ENCODE measurements at places on chromosomes 12 and 14.

DNA sequence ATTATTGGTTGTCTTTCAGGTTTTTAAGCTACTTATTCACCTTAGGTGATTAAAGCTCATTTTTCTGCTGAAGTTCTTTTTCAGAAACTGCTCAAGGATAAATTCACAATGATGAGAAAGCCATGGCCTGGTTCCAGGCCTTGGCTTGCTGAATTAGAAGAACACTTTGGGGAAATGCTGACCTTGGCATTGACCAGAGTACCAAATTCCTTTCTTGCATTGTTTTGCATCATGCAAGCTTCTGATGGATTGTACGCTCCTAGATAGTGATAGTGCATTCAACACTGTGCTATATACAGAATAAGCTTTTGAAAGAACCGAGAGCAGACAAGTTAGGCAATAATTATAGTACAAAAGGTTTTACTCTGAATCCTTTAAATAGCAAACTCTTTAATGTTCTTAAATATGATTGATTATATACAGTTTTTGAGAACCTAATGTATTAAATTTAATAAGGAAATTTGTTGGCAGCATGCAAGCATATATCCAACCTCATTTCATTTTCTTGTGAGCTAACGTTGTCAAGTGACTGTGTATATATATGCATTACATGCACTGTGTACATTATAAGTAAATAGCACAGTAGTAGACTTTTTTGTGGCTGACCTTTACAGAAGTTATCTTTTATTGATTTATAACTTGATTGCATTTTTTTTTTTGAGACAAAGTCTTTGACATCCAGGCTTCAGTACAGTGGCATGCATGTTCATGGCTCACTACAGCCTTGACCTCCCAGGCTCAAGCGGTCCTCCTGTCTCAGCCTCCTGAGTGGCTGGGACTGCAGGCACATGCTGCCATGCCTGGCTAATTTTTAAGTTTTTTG lies 99.2 kb downstream of the DIP2B start:
- no peak for DNase-seq

DNA sequence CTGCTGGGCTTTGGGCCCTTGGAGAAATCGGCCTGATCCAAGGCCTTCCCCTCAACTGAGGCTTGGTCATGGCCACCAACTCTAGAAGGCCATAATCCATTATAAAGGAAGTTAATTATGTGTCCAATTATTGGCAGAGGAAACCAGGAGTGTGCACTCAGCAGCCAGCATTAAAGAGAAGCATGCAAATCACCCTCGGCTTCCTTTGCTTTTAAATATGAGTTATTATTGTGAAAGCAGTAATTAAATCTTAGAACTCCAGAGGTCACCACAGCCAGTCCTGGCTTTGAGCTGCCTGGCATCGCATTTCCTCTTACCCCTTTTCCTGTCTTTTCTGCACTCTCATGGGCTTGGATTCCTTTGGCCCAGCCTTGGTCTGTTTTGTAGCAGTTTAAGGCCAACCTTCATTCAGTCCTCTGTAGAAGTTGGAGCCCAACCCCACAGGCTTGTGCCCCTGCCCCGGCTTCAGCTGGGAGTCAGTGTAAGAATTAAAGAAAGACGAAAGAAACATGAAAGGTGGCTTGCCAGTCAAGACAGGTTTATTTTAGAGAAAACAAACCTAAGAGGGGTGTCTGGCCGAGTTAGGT lies 14.7 kb upstream of the KRT86 start:
- no peak for DNase-seq

DNA sequence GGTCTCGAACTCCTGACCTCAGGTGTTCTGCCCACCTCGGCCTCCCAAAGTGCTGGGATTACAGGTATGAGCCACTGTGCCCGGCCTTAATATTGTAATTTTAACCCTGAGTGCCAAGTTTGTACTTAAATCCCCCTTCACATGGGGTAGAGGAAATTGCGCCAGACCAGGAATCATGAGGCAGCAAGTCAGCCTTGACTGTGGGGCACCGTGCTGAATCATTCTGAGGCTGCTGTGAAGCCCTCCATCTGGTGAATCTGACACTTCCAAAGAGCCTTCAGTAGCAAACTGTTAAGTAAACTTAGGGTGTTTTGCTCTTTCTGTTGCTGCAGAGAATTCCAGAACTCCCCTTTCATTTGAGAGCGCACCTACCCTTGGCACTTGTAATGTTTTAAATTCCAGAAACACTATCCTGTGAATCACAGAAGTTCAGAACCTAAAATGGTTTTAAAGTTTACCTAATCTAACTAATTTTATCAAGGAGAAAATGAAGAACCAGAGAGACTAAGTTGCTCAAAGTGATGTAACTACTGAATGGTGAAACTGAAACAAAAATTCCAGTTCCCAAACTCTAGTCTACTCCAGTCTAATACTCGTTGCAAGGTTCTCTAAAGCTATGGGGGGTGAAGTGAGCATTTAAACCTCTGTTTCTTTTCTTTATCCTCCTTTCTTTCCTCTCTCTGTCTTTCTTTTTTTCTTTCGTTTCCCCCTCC lies 7.5 kb downstream of the HEBP1 start:
- no peak for DNase-seq

DNA sequence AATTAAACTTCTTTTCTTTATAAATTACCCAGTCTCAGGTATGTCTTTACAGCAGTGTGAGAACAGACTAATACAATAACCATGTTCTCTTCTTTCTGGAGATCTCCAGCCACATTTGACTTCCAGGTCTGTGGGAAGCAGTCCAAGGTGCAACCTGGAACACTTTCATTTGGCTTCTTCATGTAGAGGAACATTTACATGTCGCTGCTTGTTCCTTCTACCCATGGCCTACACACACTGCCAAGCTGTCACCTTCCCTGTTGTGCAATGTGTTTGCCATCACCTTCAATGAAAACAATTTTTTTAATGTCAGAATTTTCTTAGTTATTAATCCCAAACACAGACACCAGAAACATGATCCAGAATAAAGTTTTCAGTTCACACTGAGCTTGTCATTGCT lies 104.7 kb downstream of the PRKCH start:
- no peak for DNase-seq

GRCh38 chr14:99752486-99753121 lies 40.6 kb upstream of the EML1 start:
- DNase-seq = no peak

DNA sequence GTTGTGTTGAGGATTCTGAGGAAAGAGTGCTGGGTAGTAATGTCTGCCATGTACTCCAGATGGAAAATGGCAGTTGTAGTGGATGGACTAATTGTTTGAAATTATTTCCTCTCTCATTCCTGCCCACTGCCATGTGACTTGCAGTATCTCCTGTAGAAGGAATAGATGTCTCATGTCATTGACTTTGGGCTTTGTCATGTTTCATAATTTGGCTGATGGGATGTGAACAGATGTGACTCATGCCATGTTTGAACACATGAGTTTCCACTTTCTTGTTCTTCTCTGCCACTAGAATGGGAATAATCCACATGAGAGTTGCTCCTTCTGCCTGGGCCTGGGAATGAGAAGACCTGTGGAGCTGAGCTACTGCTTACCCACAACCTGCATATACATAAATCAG lies 2.4 kb upstream of the CALCOCO1 start:
- DNase-seq = no peak
